Left hindlimb (tissue), 1 donor: ENCODE measurements at places on chromosomes 12 and 14.

- no peak for DNase-seq
These were observed 20.2 kb downstream of the TCHP start for GRCh38 chr12:109920261-109920780.

DNA sequence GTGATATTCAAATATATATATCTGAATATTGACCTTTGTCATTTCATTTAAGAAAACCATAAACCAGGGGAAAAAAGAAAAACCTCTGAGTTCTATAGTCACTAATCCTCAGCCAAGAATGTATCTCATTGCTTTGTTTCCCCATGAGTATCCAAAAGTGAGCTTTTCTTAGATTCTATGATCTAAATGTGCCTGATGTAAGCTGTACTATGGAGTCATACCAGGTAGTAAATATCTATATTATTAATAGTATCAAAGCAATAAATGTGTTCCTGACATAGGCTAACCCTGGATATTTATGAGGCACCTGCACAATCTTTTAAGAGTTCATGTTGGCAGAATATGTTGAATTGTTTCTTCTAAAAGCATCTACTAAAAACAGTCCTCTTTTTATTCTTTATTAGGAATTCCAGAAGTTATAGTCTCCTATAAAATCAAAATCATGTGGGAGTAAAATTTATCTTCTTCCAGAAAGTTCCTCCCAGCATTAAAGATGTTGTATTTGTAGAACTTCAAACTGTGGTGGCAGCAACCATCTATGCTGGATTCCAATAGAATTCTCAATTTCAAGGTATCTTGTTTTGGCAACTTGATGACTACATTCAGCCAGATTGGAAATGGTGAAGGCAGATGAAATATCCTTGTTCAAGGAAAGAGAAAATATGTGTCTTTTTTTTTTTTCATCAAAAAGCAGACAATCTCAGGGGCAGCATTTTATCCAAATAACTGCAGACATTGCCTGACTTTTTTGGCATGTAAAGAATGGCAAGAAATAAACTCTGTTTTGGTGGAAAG, 139.7 kb upstream of the RASSF8 start:
- DNase-seq = no peak

GRCh38 chr14:100862277-100862676, 36.4 kb downstream of the MEG3 start:
- peak; percentile 15 for DNase-seq

DNA sequence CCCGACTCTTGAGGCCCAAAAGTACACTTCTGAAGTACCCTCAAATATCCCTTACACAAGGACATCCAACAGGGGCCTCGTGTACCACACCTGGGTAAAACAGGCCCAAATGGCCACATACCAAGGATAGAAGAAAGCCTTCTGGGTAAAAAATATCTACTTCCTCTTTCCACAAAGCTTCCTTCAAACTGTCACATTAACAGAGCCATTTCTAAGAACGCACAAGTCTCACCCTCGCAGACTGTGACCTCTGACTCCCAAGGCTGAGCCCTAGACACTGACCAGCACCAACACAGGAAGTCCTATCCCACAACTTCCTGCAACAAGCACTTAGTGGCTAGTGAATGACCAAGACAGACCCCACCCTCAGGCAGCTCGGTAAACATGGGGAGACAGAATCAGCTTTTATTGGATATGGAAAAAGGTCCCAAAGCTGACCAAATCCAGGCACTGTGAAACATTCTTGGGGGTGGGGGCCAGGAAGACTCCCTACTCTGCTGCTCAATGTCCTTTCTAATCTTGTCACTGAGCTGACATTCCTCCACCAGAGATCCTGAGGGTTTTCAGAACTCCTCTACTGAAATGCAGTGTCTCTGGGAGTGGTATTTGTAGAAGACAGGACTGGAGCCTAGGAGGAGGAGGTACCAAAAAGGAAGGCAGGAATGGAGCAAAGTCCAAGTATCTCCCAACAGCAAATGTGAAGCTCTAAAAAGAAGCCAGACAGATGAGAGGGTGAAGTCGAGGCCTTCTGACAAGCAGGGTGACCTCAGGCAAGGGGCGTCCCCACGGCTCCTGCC, 15.9 kb downstream of the KCTD10 start:
- DNase-seq = peak; percentile 68

GRCh38 chr12:5656836-5657235, 224.9 kb downstream of the NTF3 start:
- DNase-seq = no peak

- DNase-seq = no peak
These were observed 51.1 kb downstream of the CALM1 start for GRCh38 chr14:90447720-90448497.

GRCh38 chr12:50123203-50123602, 11.2 kb downstream of the COX14 start:
- DNase-seq = no peak
